ENCODE measurements at places on chromosomes 1 and 21. TPM values are rescaled to one million over a fixed set of nuclear protein-coding genes. Genes with fewer than 3 reads are reported as not detected.

Gene ADORA3
- total RNA-seq: not detected

Gene C1QB
- total RNA-seq: not detected

Gene FAM72B
- total RNA-seq: 2.2 TPM

Gene PARS2
- 4.2 TPM for total RNA-seq

Gene TMEM61
- not detected for total RNA-seq

Gene RXFP4
- not detected for total RNA-seq

Gene YOD1
- total RNA-seq: 10.8 TPM

Gene RSPO1
- total RNA-seq: not detected

Gene AMY1B
- not detected for total RNA-seq

Gene DNM3
- total RNA-seq: 0.47 TPM

Data from HFFc6 (cell line).